Fibroblast of upper back skin (primary cell): ENCODE measurements at places on chromosomes 4 and X.

DNA sequence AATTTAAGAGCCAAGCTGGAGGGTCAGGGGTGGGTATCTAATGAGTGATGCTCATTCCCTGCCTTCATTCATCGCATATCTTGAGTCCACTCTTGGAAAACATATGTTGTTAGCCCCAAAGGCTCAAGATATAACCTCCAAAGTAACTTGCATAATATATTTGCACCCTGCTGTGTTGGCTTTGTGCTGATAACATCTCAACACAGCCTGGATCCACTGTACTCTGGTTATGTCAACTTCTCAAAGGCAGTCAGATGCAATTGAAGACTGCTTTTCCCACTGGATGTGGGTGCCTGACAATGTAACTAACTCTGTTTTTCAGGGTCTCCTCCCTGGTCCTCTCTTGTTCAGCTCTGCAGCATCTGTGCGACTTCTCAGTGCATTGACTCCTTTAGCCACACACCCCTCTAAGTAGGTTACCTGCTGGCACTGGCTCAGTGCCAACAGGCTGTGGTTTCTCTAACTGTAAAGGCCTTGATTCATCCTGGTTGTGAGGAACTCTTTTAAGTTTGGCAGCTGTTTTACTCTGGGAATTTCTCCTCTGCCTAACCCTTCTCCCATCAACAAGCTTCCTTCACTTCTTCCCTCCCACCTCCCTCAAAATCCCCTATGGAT lies 28.1 kb downstream of the SLC16A2 start:
- peak; percentile 28 for DNase-seq

DNA sequence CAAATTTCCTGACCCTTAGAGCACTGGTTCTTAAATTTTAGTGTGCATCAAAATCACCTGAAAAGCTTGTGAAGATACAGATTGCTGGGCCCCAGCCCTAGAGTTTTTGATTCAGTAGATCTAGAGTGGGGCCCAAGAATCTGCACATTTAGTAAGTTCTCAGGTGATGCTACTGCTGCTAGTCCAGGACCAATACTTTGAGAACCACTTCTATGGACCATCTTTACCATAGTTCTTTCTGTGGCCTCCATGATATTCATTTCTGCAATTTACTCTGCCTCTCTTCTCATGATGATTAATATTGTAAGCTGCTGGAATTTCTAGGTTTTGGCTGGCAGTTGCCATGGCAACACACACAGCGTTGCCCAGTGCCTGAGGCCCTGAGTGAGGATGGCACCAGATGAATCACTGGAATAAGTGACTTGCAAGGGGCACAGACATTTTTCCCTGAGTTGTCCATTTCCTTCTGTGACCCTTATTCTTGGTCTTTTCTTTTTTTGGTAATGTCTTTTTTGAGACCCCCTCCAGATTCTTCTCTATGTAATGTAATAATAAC lies 83.6 kb downstream of the PPP1R2C start:
- no peak for DNase-seq

- peak; percentile 1 for DNase-seq
Measured at GRCh38 chr4:142984871-142985585, 138.9 kb upstream of the INPP4B start.

- no peak for DNase-seq
Measured at GRCh38 chr4:101527188-101527587, 179.9 kb upstream of the PPP3CA start.
